Stimulated activated CD4-positive, alpha-beta T cell treated with anti-CD3 and anti-CD28 coated beads, Interleukin-4, amount 100 ng/mL, for 1 hour (primary cell): ENCODE measurements at places on chromosomes 2 and 18.

DNA sequence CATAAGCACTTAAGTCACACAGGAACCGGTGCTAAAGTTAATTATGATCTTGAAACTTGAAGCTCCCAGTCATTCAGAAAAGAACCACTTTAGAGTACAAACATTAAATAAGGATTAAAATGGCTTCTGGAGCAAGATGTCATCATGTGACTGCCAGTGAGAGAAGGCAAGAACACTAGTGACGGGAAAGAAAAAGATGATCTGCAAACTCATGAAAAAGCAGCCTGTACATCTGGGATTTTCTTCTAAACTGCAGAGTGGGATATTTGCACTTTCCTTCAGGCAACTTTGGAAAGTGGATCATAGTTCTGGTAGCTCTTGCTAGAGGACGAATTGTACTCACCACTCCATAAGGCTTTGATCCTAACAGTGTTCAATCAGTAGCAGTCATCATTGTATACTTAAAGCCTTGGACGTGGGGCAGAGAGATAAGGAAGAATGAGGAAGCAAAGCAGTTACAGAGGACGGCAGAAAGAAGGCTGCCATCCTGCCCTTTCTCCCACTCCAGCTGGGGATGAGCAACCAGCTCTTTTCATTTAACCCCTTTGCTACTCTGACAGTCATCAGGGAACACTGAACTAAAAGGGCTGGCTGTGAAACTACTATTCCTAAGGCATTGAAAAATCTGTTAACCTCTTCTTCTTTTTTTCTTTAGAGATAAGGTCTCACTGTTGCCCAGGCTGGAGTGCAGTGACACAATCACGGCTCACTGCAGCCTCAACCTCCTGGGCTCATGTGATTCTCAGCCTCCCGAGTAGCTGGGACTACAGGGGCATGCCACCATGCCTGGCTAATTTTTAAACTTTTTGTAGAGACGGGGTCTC, 18.1 kb downstream of the ABHD3 start:
- DNase-seq = no peak

- DNase-seq = no peak
Measured at GRCh38 chr2:164560902-164561301, 60.4 kb downstream of the GRB14 start.

DNA sequence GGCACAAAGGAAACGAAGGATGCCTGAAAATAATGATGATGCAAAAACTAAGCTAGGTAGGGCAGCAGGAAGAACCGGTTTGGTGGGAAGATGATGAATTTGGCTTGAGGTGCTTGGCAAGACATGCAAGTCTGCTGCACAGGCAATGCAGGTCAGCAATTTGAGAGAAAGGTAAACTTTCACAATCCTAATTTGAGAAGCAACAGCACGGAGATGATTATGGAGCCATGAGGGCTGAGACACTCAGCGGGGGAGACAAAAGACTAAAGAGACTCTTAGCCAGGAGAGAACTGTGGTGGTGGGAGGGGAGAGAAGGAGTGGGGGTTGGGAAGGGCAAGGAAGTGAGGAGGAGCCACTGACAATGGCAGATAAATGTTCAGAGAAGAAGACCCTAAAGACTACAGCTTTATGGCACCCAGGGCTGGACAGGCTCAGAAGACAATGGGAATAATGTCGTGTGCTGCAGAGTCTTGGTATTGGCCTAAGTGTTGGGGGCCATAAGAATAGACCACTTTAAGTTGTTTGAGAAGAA, 19.4 kb upstream of the RNF149 start:
- no peak for DNase-seq

DNA sequence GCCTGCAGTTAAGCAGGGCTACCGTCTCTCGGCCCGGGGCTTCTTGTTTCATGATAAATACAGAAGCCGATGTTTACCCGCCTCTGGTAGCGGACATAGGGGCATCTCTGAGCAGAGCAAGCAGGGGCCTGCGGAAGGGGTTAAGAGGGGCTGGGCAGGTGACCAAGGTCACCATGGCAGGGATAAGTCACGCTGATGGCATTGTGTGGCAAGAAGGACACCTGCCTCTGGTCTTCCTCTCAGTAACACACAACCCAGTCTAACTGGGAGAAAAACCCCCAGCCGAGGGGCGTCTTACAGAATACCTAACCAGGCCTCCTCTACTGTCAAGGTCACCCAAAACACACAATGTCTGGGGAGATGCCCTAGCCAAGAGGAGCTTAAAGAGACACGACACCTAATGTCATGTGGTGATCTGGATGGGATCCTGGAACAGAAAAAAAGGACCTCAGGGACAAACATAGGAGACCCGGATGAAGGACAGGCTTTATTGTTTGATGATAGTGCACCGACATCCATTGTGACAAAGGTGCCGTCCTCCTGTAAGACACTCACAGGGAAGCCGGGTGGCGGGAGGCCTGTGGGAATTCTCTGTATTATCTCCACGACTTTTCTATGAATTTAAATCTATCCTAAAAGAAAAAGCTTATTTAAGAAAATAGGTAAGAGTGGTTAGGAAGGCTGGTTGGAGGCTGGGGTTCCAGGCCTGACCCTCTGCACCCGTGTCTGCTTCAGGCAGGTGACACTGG, 24.8 kb downstream of the SH3BP4 start:
- no peak for DNase-seq

DNA sequence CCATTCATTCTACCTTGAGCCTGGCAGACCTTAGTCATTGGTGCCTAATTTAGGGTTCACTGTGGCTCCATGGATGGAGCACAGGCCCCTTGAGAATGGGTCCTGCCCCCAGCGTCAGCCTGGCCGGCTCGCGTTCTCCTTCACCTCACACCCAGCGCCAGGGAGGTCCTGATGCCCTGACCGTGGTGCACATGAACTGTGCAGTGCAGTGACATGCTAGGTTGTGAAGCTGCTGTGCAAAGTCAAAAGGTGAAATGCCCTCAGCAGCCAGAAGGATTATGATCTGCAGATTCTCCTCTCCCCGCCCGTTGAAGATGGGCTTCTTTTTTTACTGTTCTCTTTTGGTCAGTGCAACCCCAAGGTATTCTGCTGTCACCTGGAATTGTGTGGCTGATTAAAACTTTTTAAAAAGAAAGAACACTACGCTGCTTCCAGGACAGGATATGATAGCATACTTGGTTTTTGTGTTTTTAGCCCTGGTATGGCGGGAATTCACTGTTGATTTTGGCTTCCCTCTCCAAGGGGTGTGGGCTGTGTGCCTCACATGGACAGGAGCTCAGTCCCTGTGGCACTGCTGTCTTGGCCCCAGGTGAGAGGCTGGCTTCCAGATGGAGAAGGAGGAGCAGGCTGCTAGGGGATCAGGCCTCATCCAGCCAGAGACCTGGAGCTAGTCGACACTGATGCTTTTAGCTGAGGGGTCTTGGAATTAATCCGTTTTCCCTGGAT, 49.4 kb upstream of the MCFD2 start:
- DNase-seq = no peak

DNA sequence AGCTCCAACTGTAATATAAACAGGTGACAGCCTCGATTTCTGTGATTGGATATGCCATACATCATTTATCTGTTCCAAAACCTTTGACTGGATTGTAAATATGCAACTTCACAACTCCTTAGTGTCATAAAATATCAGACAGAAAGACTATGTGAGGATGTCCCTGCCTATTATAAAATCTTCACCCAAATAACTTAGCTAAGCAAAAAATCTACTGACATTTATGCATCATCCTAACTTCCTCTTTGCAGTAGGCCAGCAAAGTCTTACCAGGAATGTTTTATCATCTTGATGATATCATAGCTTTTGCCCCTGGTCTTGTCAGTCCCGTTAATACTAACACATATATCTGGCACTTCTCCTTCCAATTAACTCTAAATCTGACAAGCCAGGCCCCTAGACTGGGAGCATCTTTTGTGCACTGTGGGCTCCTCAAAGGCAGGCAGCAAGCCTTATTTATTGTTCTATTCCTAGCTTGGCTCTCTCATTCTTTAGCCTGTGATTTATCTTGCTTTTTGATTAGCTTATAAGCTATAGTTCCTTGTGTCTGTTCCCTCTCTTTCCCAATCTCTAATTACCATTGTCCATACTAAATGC, 356.5 kb upstream of the HNMT start:
- no peak for DNase-seq

- DNase-seq = no peak
Measured at GRCh38 chr2:71941726-71942525, 205.7 kb downstream of the CYP26B1 start.

DNA sequence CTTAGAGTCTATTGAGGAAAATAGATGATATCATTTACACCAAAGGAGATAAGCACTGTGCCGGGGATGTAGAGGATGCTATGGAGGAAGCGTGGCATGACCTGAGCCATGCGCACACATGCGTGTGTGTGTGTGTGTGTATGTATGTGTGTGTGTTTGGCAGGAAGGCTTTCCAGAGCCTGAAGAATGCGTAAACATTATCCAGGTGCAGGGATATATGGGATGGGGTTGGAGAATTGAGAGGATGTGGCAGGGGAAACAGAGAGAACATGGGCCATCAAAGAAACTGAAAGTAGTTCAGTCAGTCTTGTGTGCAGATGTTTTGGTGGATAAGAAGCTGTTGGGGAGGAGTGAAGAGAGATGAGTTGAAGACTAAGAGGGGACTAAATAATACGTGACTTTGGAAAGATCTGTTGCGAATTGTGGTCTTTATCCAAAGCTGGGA, 9.3 kb upstream of the STAT1 start:
- no peak for DNase-seq
